ENCODE measurements at places on chromosomes 3 and 15.

- no peak for DNase-seq
Observed at GRCh38 chr3:138875096-138875753, 40.5 kb upstream of the PIK3CB start.

- no peak for DNase-seq
Observed at GRCh38 chr15:88681610-88682221, 42.9 kb downstream of the ISG20 start.

- DNase-seq: no peak
Observed at GRCh38 chr3:46862369-46863025, 747 bp downstream of the MYL3 start.

DNA sequence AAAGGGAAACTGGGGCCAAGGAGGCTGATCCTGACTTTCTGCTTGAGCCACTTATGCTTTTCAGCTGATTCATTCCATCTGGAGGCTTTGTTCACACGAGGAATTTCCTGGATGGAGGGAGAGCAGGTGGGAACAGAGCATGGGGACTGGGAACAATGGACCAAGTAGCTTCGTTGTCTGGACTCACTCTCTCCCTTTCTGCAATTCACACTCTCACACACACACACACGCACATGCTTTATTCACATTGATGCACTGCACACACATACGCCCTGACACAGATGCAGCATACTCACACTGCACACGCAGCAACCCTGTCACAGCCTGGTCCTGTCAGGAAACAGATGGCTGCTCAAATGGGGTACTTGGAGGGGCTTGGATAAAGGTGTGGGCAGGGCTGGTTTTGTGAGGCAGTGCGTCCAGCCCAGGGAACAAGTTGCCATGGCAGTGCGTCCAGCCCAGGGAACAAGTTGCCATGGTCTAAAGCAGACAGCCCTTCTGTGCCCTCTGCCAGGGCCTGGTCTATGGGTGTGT, 19.8 kb upstream of the CHCHD6 start:
- DNase-seq: no peak

DNA sequence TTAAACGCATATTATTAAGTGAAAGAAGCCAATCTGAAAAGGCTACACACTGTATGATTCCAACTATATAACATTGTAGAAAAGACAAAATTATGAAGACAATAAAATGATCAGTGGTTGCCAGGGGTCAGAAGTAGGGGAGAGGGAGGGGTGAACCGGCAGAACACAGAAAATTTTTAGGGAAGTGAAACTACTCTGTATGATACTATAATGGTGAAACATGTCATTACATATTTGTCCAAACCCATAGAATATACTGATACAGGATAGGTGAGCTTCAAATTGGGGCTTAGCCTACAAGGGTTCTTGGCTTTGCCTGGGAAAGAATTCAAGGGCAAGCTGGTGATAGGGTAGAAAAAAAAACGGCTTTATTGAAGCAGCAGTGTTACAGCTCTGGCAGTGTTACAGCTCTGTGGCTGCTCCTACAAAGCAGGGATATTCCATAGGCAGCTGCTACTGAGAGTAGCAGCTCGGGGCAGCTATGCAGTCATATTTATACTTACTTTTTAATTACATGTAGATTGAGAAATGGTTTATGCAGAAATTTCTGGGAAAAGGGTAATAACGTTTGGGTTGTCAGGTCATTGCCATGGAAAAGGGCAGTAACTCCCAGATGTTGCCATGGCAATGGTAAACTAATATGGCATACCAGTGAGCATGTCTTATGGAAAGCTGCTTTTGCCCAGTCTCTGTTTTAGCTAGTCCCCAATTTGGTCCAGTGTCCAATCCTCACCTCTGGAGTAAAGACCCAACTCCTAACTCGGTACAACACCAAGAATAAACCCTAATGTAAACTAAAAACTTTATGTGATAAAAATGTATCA, 125.1 kb upstream of the SLC25A36 start:
- DNase-seq: no peak

GRCh38 chr3:144665567-144666053, 694.0 kb downstream of the DIPK2A start:
- no peak for DNase-seq

- DNase-seq: no peak
Observed at GRCh38 chr3:112333002-112333380, at the start of gene CD200. CD200 (plus strand) TSS chr3:112333156; CDS start chr3:112333213, 57 bp downstream.

- DNase-seq: no peak
Observed at GRCh38 chr3:65988411-65989180, 50.1 kb downstream of the MAGI1 start.

DNA sequence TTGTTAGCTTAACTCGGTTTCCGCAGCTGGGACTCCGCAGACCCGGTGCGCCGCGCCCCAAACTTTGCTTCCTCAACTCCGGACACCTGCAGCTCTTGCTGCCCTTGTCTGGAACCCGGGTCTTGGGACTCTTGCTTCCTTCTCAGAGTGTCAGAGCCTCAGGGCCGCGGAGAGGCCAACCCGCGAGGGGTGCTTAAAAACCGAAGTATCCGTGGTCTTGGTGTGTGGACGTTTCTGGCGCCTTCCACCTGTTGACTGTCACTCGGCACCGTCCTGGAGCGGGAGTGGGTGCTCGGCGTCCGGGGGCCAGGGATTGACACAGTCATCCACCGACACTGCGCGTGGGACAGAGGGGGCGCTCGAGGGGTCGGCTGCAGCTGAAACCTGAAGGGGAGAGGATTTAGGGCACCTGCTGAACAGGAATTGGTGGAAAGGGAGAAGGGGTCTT, 386 bp downstream of the SQOR start:
- DNase-seq: no peak

DNA sequence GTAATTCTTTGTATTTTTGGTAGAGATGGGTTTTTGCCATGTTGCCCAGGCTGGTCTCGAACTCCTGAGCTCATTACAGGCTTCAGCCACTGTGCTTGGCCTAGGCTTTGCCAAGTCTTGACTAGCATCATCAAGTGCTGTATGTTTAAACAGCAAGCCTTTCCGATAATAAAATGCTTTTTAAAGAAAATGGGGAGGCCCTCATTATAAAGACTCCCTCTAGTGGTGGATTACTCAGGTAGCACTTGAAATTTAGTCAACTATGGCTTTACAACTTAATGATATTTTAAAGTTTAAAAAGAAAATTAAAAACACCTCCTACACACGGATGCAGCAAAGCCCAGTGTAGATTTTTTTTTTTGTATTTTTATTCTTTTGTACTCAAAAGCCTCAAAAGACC, 213.6 kb downstream of the GAP43 start:
- peak; percentile 11 for DNase-seq

DNA sequence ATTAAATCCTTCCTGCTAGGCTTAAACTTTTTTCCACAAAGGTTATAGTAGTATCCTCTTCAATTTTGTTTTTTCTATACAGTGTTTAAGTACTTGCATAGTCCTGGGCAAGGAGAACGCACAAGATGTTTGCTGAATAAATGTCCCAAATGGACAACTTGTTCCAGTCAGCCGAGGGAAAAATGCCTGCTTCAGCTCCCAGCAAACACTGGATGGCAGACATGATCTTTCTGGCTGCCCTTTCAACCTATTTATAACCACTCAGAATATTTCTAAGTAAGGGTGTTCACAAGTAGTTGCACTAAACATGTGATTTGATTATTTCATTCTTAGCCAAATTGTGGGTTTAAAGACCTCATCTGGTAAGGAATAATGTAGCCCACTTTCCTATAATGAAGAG, 29.8 kb downstream of the GNB4 start:
- DNase-seq: peak; percentile 52

DNA sequence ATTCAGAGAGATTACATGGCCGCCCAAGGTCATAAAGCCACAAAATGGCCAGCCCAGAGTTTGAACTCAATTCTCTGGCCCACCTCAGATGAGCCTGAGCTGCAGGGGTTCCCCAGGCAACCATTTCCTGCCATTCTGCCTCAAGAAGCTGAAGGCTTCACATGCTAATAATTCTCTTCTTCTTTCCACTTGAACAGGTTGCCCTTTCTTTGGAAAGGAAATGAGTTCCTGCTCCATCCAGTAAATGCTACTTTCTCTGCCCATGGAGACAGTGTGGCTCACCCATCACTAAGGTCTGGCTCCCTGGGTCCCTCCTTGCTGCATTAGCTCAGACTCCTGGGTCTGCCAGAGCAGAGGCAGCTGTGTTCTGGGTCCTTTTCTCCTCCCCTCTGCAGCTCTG, 48.2 kb downstream of the TRIM42 start:
- no peak for DNase-seq

DNA sequence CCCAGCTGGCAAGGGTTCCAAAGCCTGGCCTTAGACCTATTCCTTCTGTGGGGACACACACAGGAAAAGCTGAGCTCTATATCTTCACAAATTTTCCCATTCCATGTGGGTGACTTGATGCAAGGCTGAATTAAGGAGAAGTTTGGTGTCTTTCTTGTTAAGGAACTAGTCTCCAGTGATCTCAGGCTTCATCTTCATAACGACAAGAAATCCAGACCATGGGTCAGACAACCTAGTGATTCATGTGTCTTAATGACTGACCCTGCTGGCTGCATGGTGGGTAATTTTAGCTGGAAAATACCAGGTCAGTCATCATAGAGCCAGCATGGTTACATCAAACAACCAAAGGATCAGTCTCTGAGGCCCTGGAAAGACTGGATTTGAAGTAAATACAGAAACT, 112.7 kb upstream of the SLC4A7 start:
- DNase-seq: no peak

- no peak for DNase-seq
Observed at GRCh38 chr15:55239440-55240124, 42.8 kb upstream of the RSL24D1 start.

DNA sequence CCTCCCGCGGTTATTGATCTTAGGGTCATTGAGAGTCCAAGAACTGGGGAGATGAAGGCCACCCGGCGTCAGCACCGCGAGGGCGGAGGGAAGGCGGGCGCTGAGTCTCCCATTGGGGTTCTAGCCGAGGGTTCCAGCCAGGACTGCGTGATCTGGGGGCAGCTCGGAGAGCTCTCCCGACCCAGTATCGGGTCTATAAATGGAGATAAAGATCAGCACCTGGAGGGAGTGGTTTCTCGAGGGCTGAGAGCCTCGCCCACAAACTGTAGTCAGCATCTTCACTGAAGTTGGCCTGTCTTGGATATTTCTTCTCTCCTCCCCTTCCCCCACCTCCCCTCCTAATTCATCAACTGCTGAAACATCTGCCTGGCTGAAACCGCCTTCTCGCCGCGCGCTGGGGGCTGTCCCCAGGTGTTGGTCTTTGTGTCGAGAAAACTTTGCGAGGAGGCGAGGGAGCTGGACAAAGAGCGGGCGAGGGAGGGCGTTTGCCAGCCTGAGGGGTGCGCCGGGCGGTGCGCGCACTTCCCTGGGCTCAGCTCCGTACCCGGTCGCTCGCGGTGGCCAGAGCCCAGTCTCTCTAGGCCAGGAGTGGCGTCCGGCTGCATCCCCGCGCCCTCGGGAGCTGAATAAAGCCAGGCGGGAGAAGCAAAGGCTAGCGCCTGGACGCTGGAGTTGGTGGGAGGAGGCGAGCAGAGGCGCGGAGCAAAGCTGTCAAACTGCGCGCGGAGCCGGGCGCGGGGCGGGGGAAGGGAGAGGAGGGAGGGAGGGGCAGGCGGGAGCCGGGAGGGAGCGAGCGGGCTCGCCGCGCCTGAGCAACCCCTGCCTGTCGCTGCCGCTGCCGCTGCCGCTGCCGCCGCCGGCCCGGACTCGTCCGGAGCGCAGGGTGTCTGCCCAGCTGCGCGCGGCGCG, at the start of gene ST8SIA2:
Gene ST8SIA2 (plus strand): TSS at position 811 of the 909 bp plus-strand sequence. CDS start 184 bp downstream, outside the sequence.
- DNase-seq: no peak

DNA sequence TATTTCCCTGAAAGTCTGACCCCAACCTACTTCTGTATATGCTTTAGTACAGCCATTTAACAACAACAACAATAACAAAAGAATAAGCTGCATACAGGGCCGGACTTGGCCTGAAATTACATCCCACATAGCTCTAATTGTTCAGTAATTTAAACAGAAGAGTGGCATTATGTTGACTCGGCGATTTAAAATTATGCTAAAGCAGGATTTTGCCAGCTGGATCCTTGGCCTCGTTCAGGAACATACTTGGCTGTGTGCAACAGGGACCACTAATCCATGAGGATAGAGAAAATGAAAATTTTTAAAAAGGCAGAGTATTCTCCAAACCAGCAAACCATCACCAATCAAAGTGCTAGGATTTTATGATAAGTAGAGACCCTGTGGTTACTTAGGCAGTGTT, 433.1 kb upstream of the RBMS3 start:
- no peak for DNase-seq

DNA sequence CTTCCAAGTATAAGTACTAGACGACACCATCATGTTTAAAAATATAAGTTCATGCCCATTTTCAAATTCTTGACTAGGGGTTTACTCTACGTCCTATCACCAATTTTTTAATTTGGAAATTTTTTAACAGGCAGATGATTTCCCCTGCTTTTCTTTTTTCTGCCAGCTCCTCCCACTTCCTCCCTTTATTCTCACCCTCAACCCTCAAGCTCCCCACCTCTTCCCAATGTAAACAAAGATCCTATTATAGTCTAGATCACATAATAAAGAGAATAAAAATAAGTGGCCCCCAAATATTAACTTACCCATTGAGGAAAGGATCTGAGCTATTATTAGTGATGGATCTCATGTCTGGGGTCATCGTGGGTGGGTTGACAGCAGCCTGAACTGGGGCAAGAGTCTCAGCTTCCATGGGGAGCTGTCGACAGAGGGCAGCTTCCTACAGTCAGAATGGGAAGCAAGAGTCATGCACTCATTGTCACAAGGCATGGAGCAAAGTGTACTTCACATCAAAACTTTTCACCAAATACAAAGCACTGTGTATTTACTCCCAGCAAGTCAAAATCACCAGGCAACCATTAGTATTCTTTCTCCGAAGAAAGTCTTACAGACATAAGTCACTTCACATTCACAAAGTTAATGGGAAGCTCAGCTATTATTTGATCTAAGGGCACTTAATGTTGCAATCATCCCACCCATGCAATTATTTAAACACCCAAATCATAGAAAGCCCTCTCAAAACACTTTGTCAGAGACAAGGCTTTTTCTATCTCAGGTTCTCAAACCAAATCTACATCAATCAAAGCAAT, 53.2 kb downstream of the TM4SF4 start:
- DNase-seq: peak; percentile 41

- DNase-seq: no peak
Observed at GRCh38 chr15:99909592-99910295, 176.5 kb upstream of the LYSMD4 start.

DNA sequence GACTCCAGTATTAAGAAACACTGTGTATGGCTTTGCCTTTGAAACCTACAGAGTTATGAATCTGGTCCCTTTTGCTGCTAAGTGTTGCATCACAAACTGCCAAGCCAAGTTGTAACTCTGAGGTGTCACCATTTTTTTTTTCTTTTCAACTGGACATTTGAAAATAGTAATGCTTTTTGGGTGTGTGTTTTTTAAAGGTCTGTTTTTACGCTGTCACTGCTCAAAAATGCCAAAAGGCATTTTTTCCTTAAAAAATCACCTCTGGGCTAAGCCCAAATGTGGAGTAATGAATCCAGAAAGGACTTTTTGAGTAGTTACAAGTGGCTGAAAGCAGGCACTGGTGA, 9.5 kb downstream of the SMAD3 start:
- no peak for DNase-seq

GRCh38 chr3:14352002-14352627, 50.3 kb upstream of the SLC6A6 start:
- no peak for DNase-seq

DNA sequence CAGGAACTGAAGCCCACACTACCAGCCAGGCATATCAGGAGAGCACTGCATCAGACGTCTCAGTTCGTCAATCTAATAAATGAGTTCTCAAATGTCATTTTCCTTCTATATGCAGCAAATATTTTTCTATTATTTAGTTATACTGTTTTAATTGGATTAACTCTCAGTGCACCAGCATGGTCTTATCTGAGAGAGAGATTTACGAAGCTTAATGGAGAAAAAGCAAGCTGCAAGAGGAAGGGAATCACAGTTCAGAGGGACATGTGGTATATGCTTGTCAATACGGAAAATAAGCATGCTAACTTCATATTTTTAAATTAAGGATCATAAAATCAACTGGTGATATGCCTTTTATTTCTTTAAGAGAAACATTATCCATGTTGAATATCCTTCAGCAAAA, 213.1 kb upstream of the NECTIN3 start:
- DNase-seq: no peak
